Right ventricle myocardium superior (tissue), 1 donor: ENCODE measurements at places on chromosomes 6 and 20. TPM values are rescaled to one million over a fixed set of nuclear protein-coding genes. Genes with fewer than 3 reads are reported as not detected.

Gene JPH2
- 181 TPM for total RNA-seq

Gene HLA-DRA
- 82.4 TPM for total RNA-seq

Gene COL9A3
- 2.7 TPM for total RNA-seq

DNA sequence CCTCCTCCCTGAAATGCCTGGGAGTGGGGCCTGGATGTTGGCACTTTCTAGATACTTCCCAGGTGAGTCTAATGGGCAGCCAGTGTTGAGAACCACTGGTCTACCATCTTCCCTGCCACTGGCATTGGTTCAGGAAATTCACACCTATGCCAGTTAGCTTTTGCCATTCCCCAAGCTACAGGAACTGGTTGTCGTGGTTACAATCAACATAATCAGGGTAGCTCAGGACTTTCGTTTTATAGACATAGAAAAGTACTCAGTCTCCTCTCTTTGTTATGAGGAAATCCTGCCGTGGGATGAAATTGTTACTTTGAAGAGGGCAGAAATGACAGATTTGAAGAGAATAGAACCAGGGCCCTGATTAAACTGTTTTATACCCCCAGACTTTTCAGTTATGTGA lies 127.9 kb upstream of the FOXO3 start:
- no peak for DNase-seq

DNA sequence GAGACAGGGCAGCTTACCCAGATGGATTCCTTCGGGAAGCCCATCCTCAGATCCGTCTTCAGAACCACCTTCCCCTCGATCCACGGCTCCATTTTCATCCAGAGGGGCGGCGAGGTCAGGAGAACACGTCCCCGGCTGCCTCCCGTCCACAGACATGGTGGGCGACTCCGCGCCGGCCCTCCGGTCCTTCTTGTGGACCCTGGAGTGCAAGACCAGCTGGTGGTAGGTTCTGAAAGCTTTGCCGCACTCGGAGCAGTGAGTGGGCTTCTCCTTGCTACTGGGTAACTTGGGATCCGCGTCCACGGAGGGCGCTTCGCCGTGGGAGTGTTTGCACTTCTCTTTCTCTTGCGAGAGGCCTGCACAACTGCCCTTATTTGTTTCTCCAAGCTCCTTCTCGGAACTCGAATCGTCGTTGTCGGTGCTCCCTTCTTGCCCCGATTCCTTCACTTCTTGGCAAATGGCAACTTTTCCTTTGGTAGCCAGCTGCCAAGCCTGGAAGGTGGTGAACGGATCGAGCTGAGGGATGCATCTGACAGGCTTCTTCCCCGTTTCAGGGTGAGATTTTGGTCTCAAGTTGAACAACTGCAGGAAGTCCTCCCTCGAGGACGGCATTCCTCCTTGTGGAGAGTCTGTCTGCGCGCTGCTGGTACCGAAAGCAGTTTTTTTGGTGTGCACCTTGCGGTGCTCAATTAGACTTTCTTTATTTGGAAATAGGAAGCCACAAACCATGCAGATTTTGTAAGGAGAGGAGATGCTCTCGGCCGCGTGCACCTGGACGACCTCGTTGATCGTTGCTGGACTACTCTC lies 12.0 kb downstream of the ZNF217 start:
- DNase-seq, result no peak

DNA sequence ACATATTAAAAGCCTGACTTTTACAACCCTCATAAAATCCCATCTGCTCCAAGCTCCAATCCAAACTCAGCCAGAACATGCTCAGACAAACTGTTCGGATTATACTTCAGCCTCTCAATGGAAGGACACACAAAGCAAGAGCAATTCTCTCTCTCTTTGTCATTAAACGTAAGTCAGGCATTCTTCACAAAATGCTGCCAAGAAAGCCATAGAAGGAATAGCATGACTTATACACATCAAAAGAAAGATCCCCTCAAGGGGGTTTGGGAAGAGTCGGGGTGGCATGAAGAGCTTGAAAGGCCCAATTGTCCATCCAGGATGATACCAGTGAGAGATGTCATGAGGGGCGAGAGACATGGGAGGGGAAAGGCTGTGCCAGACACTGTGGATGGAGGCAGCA lies 268.9 kb downstream of the PREX1 start:
- DNase-seq, result no peak

DNA sequence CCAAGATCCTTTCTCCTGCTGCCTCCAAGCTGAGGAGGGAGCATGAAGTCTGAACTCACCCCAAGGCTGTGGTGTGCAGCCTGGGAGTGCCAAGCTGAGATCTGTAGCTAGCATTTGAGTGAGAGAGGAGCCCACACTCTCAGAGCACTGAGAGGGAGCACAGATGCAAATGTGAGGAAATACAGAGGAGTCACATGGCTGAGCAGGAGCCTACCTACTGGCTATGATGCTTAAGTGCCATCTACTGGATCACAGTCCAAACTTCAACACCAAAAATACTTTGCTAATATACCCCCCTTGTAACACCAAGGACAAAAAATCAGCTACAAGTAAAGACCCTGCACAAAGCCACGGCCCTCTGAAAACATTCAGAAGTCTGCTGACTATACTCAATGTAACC lies 94.4 kb upstream of the IMPG1 start:
- no peak for DNase-seq

DNA sequence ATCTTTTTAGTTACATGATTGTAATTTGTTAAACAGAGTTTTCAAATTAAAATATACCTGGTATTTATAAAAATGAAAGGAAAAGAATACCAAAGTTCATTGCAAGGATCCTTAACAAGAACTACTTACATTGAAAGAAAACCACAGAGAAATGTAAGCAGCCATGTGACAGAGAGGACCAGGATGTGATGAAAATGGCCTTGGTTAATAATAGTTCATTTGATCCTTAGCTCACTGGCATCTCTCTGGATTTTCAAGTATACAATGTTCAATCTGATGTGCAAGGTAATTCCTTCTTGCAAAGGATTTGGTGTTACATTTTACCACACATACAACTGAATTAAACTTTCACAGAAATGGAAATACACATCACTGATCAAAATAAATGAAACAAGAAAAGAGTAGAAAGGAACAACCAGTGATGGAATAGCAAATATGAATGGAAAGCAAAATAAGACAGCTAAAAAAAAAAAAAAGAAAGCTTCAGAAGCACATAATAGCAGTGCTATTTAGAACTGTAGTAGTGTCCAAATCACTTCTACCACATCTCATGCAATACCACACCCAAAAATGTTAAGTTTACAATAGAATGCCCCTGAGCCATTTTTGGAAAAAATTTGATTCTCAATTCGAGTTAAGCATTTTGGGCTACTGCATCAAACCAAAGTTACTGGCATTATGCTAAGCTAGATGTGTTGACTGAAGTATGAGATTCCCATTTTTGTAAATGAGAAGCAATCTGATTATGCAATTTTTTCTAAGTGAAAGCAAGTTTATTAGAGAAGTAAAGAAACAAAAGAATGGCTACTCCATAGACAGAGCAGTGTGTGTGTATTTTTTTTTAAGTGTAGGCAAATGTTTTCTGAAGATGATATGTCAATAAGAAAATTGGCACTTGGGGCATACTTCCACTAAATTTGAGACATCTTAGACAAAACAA lies 22.6 kb upstream of the HLA-A start:
- DNase-seq, result no peak

DNA sequence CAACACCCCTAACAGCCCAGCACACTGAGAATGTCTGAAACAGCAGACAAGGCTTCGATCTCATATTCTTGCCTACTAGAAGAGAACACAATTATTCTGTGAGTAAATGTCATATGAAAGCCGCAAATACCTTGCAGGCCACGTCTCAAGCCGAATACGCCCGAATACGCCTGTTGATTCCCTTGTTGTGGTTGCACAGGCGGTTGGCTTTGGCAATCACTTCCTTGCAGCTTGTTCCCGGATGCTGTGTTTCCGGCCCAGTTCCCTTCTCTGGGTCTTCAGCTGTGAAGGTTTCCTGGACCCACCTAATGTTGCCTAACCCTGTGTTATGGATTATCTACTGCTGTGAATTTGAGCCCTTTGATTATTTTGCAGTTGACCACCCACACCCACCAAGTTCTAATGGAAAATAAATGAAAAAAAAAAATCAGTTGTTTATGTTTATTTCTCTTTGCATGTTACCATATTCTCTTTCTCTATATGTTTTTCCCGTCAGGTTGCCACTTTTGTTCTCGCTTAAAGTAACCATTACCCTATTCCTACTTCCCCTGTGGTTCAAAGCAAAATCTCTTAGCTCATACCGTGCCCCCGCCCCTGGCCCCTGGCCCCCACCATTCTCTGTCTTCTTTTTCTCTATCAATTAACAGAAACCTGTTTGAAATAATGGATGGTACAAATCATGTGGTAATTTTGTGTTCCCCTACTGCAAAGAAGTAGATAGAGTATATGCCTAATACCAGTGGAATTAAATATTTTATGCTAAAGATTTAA lies 172.4 kb downstream of the ADGB start:
- DNase-seq, result peak; percentile 72

DNA sequence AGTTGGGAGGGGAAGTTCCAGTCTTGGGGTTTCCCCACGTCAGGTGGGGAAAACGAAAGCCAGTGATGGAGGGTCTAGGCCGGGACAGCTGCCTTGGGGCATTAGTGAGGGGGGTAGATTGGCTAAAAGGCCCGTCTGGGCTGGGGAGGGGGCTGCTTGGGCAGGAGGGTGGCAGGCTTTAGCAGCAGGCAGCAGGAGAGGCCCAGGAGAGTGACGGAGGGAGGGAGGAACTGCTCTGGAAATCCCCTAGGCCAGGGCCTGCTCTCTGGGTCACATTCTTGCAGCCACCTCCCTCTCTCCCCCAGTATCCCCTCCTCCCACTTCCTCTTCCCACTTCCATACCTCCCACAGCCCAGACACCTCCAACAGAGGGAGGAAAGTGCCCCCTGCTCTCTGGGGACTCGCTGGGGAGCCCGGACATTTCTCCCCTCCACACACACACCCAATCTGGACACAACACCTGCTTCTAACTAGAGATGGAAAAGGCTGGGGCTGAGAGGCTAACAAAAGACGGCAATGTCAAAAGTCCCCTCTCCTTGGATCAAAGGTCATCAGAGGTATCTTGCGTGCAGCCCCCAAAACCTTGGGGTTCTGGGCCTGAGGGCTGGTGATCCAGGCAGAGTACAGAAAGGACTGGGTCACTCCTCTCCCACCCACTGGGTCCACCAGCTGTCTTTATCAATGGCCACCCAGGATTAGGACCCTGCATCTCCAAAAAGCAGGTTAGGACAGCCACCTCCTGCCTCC lies 1.8 kb downstream of the NFKBIE start:
- DNase-seq, result no peak

GRCh38 chr6:6697620-6698019 lies 109.1 kb downstream of the LY86 start:
- DNase-seq, result no peak

GRCh38 chr6:138278326-138278725 lies 60.0 kb upstream of the PBOV1 start:
- DNase-seq, result no peak

DNA sequence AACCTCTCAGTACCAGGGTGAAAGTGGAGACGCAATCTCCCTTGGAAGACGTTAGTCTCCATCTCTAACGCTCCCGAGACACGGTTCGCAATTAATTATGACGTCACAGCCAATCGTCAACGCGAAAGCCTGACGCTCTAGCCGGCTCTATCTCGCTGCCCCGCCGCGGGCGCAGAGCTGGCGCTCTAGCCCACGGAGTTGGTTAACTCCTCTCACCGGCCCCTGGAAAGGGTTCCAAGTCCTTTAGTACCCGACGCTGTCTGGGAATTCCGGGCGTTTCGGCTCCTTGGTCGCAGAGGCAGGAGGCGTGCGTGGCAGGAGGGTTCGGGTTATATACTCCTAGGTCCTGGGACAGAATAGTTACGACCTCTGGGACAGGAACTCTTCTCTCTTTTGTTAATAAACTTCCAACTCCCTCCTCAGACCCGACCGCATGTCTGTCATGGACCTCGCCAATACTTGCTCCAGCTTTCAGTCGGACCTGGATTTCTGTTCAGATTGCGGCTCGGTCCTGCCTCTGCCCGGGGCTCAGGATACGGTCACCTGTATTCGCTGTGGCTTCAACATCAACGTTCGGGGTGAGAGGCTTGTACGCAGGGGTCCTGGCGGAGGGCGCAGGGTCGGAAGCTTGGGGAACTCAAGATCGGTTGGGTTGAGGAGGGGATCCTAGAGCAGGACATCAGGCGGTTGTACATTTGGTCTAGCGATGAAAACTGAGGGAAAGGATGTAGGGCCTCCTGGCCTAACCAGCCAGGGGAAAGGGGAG lies at the start of gene POLR1H:
Gene POLR1H, plus strand, starts transcription at position 174 of the 766 bp plus-strand sequence. Its CDS starts 260 bp downstream, at position 434.
- peak; percentile 94 for DNase-seq

DNA sequence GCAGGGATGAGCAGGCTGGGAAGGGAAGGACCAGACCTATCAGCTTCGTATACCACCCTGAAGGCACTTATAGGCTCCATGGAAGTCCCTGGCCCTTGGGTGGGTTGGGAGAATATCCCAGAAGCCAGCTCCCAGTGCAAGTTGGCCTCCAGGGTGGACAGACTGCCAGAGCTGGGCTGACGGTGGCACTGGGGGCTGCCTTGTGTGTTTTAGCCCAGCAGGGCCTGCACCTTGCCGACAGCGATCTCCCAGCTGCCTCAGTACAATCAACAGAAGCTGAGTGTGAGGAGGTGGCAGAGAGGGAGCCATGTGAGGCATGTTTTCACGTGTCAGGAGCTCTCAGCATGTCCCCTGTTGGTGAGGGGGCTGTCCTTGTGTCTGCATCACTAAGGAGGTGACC lies 159.5 kb downstream of the VEGFA start:
- DNase-seq, result no peak

- DNase-seq, result no peak
Measured at GRCh38 chr6:120320481-120321162, 971.1 kb upstream of the MAN1A1 start.

- DNase-seq, result no peak
Measured at GRCh38 chr20:41854765-41855164, 236.6 kb upstream of the CHD6 start.

DNA sequence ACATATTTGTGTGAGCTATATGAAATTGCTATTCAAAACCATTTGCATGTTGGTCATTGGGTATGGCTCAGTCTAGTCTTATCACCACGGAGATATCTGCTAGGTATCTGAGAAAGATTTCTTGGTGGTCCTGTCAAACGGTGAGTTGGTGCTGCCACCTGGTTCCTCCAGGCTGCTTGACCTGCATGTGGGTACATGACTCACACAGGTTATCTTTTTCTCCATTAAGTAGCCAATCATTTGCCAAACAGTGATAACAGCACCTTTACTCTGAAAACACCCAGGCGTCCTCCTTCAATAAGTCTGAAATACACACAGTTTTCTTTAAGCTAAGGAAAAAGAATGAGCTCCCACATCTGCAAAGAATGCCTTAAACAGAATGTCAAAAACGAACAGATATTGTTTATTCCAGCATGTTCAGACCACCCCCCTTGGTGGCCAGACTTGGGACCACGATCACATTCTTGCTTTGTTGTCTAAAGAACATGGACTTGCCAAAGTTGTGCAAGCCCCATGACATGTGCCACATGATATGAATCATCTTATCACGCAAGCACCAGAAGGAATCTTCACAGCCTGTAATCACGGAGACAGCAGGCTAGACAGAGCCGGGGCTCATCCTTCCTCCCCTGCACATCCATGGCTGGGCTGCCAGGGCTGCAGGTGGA lies 200.7 kb upstream of the THBS2 start:
- DNase-seq, result no peak
